ENCODE measurements at places on chromosomes 12 and 14.

GRCh38 chr14:69614592-69614991, 3.2 kb downstream of the SUSD6 start:
- no peak for DNase-seq

DNA sequence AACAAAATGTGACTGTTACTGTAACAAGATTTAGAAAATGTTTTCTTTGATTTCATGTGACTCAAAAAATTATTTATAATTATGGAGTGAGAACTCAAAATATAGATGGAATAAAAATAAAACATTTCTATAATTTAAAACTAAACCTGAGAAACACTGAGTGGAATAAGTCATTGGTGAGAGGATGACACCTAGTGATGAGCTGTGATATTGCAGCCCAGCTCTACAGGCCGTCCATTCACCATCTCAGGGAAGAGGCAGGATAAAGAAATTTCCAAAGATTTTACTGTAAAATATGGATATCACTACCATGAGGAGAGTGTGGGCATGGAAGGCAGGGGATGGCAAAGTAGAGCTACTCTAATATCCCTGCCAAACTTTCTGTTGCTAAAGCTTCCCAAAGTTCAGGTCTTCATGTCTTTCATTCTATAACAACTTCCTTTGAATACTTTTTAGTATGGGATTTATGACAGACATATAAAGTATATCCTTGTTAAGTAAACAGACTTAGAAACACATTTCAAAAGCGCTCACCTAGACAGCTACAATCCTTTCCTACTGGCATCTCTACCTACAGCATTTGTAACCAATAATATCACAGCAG, 308.0 kb downstream of the ITPR2 start:
- peak; percentile 7 for DNase-seq

DNA sequence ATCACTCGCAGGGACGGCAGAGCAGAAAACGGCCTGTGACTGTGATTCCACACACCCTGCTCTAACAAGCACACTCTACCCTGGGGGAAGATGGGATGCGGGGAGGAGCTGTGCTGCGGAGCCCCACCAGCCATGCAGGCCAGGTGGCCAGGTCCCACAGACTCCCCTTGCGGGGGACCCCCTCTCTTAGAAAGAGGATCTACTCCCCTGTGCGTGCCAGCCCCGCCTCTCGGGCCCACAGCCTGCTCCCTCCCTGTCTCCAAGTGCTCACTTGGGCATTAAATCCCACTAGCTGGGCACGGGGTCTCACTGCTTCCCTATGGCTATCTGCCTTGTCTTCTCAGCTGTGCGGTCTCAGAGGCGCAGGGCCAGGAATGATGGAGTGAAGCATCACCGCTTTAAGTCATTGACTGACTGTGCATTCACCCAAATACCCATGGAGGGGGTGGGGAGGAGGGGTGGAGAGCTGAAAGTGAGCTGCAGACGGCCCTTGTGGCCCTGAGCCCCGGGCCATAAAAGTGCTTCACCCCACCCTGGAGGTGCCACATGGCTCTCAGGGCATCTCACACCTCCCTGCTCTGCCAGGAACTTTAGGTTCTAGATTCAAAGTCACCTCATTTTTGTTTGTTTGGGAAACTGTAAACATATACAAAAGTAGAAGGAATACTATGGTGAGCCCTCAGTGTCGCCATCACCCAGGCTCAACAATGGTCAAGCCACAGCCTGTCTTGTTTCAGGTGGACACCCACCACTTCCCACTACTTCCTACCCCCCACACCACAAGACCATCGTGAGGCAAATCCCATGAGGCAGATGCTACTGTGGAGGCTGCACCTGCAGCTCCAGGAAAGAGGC, 9.4 kb downstream of the STX2 start:
- DNase-seq = no peak

- no peak for DNase-seq
Observed at GRCh38 chr12:107917912-107918800, 143.7 kb downstream of the ASCL4 start.

- DNase-seq = peak; percentile 51
Observed at GRCh38 chr14:67358924-67359774, 455 bp downstream of the ATP6V1D start.

DNA sequence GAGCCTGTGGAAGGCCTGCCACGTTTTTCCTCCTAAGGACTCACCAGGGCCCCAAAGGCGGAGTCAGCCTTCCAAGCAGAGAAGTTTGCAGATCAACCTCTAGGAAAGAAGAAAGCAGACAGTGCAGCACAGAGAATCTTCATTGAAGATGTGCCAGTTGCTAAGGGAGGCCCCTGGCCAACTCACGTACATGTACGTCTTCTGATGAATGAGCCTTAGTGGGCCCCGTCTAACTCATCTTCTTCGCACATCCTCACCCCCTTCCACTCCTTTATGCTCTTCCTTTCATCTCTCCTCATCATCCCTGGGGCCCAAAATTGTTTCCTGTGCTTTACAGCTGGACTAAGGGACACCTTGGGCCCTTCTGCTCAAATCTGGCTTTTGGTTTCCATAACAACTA, 703.0 kb upstream of the TBX3 start:
- no peak for DNase-seq

DNA sequence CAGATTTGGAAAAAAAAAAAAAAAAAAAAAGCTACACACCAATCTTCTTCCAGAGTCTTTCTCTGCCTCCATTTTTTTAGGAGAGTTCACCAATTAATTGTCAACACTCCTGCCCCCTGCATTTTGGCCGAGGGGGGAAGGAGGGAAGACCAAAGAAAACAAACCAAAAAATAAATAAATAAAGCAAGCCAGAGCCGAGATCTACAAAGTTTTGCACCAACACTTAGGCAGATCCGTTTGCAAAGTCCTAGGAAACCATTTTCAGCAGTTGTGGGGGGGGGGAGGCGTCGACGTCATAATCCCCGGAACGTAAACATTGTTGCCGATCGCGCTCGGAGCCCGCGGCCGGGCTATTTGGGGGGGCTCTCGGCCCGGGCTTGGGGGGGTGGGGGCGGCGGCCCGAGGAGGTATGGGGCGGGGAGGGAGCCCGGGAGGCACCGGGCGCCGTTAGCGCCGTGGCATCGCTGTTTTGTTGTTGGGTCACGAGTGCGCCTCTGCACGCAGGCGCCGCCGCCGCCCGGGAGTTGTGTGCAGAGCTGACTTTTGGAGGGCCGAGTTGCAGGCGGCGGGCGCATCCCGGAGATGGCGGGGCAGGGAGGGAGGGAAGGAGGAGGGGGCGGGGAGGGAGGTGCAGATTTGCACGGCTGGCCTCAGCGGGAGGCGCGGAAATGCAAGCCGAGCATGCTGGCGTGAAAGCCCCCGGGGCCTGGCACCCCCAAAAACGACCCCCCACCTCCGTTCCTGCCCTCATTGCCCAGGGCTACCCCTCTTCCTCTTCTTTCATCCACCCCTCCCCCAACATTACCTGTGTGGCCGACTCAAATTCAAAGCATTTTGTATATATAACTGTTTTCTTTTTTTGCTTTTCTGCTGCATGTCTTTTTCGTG, 598 bp downstream of the KDM2B start:
- DNase-seq = no peak

DNA sequence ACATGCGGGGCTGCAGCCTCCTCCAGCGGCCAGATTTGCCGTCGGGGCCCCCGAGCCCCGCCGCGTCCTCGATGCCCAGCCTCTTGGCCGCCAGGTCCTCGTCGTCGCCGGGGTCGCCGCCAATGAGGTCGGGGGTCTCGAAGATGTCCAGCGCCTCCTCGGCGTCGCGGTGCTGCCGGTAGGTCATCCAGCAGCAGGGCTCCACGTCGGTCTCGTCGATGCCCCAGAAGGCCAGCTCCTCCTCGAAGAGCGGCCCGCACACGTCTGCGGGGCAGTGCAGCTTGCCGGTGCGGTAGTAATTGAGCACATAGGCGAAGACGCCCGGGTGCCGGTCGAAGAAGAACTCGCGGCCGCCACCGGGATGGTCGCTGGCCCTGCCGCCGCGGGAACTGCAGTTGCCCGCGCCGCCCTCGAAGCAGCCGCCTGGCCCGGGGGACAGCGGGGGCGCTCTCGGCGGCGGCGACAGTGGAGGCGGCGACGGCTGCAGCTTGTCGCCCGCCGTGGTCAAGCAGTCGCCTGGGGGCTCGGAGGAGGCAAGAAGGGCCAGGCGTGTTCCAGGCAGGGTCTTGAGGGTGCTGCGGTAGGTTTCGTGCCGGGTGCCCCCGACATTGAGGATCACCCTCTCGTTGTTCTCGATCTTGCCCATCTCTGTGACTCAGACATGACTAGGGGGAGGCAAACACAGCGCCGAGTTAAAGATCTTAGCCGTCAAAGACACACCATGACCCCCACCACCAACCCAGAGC, 2.1 kb downstream of the KCNC2 start:
- DNase-seq = no peak

GRCh38 chr14:37889087-37889486, 293.7 kb downstream of the TTC6 start:
- DNase-seq = no peak
